NCI-H1930 (cell line): ENCODE measurements at places on chromosomes 6 and 20.

DNA sequence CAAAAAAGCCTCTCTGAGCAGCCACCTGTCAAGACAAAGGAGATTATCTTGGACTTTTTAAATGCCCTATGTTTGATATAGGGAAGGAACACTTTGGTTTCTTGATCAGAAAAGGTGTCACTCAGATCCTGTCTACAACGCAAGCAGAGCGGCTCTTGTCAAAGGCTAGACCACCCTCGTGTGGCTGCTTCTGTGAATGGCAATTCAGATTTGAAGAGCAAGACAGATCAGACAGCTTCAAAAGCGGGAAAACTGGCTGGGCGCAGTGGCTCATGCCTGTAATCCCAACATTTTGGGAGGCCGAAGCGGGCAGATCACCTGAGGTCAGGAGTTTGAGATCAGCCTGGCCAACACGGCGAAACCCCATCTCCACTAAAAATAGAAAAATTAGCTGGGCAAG lies 10.1 kb upstream of the NXT1 start:
- DNase-seq: peak; percentile 20

- no peak for DNase-seq
Observed at GRCh38 chr6:110338820-110339470, 19.2 kb downstream of the METTL24 start.

DNA sequence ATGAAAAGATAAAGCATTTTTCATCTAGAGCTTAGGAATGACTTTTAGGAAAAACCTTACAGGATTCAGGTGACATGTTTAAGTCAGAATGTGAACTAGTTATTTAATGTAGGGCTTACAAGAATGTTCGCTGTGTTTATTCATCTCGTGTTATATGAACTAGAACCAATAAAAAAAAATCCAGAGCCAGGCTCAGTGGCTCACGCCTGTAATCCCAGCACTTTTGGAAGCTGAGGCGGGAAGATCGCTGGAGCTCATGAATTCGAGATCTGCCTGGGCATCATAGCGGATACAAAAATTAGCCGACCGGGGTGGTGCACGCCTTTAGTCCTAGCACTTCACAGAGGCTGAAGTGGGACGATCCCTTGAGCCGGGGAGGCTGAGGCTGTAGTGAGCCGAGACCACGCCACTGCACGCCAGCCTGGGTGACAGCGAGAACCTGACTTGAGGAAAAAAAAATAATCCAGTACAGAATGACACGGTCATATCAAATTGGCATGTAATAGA lies 46.3 kb downstream of the OR2B2 start:
- DNase-seq: peak; percentile 50

DNA sequence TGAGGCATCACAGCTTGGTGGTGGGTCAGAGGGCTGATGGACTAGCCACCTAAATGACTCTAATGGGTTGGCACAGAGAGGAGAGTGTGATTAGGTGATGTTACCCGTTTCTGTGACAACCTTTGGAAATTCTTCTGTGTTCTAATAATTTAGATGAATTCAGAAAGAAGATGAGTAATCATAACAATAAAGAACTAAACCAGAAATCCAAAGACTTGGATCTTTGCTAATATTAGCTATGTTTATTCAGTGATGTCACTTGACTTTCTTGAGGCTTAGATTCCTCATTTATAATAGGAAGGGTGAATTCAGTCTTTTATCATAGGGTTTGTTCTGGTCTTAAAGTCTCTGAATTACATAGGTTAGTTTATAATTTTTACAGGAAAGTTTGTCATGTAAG lies 19.9 kb downstream of the CRYBG1 start:
- no peak for DNase-seq

DNA sequence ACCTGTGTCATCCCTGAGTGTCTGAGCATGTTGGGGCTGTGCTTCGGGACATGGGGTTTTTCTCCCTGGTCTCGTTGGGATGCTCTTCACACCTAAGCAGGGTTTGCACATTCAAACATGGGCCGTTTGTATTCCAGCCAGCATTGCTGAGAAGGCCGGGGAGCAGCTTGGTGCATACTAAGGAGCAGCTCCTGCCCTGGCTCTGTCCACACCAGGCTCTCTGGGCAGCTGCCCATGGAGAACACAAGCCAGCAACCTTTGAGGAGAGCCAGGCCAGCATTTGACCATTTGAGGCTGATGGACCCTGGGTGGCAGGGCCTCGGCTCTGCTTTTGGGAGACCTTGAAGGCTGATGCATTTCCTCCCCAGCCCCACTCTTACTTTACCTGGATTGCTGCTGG lies 92.1 kb downstream of the PHACTR3 start:
- no peak for DNase-seq

- DNase-seq: peak; percentile 59
Observed at GRCh38 chr6:125746731-125747588, 2.5 kb upstream of the HEY2 start.

- DNase-seq: no peak
Observed at GRCh38 chr6:128368213-128368944, 152.0 kb downstream of the PTPRK start.

DNA sequence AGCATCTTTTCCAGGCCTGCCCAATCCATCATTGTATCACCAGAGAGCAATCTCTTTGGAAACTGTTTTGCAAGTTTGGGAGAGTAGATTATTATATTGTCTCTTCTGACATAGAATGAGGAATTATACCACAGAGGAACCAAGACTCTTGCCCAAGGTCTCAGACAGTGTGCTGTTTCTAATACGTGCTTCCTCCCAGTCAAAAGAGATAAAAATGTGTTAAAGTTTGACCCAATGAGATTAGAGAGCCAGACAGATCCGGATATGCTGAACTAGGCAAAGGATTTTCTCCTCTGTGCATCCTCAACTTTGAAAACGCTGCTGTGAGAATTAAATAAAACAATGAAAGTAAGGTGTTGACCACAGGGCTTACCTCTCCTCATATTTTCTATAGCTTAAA lies 18.6 kb upstream of the NT5E start:
- no peak for DNase-seq

- DNase-seq: no peak
Observed at GRCh38 chr6:139423037-139423703, 48.7 kb upstream of the CITED2 start.

GRCh38 chr6:128803911-128804310 lies 79.0 kb upstream of the LAMA2 start:
- DNase-seq: no peak

GRCh38 chr6:147381712-147382111 lies 126.8 kb upstream of the SAMD5 start:
- DNase-seq: no peak

GRCh38 chr6:125183391-125183790 lies 29.8 kb downstream of the TPD52L1 start:
- DNase-seq: no peak

GRCh38 chr6:148611213-148611612 lies 135.6 kb upstream of the UST start:
- no peak for DNase-seq

DNA sequence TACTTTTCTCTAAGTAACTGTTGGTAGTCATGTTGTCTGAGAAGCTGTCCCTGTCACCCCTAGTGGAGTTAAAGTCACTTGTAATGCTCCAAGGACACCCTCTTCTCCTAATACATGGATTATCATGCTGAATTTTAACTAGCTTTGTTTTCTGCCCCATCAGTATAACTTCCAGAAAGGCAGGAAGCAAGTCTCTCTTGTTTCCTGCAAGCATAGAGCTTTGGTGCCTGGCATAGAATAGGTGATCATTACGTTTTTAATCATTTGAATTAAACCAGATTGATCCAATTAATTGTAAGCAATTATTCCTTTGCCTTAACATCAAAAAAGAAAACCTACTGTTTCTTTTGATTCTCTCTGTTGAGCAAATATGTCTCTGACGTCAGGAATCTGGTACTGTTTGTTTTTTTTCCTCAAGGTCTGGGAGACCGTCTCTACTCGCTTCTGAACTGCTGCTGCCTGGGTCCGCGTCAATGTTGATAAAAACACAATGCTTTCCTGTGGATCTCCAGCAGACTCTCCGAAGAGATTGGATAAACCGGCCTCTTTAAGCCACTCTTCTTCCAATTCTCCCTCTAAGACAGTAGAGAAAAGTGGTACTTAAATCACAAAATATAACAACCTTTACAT lies 71.8 kb downstream of the ARHGAP18 start:
- DNase-seq: no peak

DNA sequence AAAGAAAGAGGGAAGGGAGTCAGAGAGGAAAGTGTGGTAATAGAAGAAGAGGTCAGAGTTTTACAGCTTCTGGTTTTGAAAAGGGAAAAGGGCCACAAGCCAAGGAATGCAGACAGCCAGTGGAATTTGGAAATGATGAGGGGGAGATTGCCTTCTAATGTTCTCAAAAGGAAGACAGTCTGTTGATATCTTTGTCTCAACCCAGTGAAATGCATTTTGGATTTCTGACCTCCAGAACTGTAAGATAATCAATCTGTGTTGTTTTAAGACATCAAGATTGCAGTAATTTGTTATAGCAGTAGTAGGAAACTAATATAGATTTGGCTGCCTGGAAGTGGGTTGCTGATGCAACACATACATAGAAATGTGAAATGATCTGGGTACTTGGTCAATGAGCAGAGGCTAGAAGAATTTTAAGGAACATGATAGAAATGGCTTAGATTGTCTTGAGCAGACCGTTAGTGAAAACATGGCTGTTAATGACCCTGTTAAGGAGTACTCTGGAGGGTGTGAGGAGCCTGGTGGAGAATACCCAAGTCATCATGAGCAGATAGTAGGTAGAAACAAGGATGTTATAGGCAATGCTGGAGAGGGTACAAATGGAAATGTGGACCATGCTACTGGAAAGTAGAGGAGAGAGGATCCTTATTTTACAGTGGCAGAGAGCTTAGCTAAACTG lies 255.8 kb upstream of the RAB32 start:
- no peak for DNase-seq

DNA sequence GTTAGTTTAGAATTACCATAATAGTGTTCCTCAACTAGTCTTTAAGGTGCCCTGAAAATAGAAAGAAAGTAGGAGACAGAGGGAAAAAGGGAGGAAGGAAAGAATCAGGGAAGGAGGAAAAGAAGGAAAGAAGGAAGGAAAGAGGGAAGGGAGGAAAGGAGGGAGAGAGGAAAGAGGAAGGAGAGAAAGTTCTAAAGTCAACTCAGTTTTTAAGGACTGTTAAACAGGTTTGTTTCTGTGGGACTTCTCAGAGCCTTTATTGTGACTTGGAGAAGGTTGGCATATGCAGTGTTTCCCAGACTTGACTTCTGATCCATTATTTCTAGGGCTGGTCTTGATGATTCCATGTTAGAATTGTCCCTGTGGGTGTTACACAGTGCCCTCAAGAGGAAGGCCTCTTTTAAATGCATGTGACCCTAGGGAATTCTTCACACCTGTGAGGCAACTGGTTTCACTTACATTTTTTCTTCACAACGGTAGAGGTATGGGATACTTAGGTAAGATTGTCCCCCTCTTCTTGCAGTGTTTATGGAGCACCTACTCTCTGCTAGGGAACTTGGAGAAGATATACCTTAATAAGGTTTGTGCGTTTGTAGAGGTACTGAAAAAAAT lies 132.7 kb upstream of the GMDS start:
- DNase-seq: no peak

DNA sequence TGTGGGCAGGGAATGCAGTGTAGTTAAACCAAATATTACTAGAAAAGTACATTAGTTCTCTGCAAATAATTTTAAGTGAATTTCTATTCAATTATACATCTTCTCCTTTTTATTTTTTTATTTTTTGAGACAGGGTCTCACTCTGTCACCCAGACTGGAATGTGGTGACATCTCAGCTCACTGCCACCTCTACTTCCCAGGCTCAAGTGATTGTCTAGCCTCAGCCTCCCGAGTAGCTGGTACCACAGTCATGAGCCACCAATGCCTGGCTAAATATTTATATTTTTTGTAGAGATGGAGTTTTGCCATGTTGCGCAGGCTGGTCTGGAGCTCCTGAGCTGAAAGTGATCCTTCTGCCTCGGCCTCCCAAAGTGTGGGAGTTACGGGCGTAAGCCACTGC lies 76.1 kb downstream of the ITCH start:
- no peak for DNase-seq

DNA sequence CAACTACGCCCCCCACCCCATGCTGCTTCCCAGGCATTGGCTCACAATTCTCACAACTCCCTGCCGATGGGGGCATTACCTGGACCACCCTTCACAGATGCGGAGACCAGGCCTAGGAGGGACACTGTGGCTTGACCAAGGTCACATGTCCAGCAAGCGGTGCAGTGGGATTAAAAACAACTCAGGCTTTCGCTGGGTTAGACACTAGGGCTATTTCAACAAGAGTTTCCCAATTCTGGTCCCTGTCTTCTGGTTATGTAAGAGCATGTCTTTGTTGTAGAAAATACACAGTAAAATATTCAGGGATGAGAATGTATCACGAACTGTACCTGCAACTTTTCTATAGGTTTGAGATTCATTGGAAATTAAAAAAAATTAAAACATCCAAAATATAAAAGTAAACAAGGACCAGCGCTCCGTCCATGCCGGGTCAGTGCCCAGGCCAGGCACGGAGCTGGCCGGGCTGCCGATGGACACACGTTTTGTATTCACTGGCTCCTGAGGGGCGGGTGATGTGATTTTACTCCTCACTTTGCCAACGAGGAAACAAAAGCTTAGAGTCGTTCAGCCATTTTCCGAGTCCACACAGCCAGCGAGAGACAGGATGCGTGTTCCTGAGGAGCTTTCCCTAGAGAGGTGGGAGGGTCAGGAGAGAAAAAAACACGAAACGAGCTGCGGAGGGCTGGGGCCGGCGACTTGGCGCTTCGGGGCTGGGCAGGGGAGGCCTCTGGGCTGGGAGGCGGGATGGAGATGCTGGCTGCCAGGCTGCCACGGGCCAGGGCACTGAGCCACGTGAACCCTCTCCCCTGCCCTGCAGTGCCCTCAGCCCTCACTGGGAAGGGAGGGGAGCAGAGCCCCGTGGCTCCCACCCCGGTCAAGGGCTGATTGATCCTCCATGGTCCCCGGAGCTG lies 17.1 kb upstream of the VSTM2L start:
- no peak for DNase-seq

DNA sequence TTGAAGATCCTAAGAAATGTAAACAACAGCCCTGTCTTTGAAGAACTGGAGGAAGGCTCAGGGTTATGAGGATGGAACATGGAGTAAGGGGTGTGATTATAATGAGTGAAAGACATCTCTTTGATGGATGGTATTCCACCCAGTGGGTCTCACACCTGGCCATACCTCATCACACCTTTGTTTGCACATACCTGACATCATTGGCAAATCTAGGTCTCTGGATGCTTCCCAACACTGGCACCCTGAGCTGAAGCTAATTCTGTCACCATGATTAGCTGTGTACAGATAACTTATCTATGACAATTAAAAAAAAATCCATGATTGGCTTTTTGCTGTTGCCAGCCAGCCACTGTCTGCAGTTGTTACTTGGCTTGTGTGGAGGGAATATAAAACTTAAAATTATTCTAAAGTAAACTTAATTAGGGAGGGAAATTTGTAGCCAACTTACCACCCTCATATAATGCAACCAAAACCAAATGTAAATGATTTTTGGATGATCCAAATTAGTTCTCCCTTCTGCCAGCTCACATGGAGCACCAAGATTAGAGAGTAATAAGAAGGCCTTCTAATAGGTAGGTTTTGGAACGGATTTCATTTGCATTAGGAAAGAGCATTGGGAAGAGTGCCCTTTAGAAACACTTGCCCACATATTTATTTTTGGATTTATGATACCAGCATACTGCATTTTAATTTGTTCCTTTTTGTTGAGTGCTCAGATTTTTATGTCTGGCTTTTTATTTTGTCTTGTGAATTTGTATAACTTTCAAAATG lies 249.5 kb downstream of the SOX4 start:
- no peak for DNase-seq
